ENCODE measurements at places on chromosomes 11 and 22.
A peak's percentile ranks its signal among the peaks of the same experiment; 100 is the strongest.

GRCh38 chr11:24297461-24297860 lies 199.4 kb upstream of the LUZP2 start:
- DNase-seq = no peak

DNA sequence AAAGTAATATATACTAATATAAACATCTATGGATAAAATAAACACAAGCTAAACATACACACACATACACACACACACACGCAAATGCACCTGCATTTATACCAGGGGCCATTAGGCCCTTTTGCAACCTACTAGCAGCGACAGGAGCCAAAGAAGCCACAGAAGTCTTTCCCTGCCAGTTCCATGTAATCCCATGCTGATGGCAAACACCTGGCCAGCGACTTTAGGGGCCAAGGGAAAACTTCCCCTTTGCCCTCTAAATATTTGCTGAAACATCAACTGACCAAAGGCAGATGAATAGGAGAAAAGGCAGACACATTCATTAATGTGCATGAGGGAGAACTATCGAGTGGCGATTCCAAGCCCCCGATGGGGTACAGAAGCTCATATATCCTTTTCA lies 14.8 kb upstream of the P2RY2 start:
- DNase-seq = no peak

- DNase-seq = peak; percentile 1
Measured at GRCh38 chr11:40877256-40877655, 582.2 kb downstream of the LRRC4C start.

- DNase-seq = peak; percentile 56
Measured at GRCh38 chr11:32580967-32581366, 2.7 kb upstream of the EIF3M start.

- no peak for DNase-seq
Measured at GRCh38 chr11:41267451-41267850, 192.0 kb downstream of the LRRC4C start.

- peak; percentile 90 for DNase-seq
Measured at GRCh38 chr11:110069158-110069737, 23.9 kb upstream of the ZC3H12C start.

DNA sequence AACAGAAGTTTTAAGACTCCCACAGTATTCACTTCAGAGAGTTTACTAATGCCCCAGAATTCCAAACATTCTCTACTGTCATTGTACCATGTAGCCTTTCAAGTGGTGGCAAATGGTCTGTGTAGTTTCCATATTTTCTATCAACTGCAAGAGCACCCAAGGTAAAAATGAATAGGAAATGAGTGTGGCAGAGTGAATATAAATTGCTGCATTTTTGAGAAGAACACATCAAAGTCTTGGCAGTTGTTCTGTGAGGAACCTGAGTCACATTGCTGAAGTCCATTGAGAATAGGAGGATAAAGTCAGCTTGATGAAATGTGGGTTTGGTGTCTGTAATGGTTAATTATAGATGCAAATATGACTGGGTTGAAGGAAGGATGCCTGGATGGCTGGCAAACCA lies 193.6 kb downstream of the AASDHPPT start:
- no peak for DNase-seq

GRCh38 chr22:36936362-36937116 lies 23.1 kb downstream of the CSF2RB start:
- no peak for DNase-seq

GRCh38 chr11:44986315-44986714 lies 35.6 kb upstream of the TP53I11 start:
- no peak for DNase-seq

DNA sequence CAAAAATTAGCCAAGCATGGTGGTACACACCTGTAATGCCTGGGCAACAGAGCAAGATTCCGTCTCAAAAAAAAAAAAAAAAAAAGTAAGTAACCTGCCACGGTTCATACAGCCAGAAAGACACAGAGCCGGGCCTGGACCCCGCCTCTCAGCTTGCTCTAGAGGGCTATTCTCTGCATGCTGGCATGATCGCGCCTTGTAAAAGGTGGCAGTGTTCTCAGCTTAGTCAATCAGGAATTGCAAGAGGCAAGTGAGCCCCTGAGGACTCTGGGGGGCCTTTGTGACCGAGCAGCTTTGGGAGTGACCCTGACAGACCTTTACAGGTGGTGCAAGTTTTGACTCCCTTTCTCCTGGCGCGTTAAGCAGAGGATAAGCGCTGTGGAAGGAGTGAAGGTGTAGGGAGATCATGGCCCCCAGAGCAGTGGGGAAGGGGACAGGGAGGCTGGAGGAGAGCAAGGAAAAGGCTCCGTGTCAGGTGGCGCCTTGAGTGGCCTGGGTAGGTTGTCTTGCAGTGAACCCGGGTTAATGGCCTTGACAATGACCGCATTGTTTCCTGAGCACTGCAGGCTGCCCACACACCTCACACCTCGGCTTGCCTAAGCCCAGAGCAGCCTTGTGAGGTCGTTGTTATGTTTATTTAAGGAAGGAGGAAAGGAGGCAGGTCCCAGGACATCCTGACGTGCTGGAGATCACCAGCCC lies 48.9 kb downstream of the CDPF1 start:
- DNase-seq = no peak

- DNase-seq = no peak
Measured at GRCh38 chr22:42683578-42684283, 34.5 kb upstream of the CYB5R3 start.

DNA sequence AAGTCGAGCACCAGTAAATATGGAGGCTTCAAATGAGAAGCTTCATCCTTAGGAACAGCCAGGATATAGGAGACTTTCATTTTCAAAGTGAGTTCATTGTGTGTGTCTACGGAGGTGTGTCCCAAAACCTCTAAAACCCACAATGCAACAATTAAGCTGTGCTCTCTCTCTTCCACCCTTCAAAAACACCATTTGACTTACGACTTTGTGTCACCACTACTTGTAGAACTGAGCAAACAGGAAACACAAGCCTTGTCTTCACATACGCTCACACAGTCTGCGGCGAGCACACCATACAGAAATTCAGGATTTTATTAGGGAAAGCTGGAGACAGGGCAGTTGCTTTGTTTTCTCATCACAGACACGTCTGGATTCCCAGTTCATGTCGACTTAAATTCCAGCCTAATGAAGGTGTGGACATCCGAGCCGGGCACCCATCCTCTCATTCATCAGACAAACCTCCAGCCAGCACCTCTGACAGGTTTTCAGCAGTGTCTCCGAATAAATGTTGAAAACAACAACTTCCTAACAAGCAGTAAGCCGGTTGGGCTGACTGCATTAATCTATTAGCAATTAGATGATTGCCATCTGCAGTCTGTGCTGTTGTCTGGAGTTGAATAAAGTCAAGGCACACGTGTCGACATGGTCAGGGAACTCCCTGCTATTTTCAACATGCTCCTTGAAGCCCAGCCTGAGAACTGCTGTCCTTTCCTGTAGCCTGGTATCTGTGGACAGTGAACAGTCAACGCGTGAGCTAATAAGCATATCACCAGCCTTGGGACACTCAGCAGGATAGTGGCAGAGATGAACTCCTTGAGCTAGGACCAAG lies 1411.1 kb downstream of the BRD1 start:
- no peak for DNase-seq

DNA sequence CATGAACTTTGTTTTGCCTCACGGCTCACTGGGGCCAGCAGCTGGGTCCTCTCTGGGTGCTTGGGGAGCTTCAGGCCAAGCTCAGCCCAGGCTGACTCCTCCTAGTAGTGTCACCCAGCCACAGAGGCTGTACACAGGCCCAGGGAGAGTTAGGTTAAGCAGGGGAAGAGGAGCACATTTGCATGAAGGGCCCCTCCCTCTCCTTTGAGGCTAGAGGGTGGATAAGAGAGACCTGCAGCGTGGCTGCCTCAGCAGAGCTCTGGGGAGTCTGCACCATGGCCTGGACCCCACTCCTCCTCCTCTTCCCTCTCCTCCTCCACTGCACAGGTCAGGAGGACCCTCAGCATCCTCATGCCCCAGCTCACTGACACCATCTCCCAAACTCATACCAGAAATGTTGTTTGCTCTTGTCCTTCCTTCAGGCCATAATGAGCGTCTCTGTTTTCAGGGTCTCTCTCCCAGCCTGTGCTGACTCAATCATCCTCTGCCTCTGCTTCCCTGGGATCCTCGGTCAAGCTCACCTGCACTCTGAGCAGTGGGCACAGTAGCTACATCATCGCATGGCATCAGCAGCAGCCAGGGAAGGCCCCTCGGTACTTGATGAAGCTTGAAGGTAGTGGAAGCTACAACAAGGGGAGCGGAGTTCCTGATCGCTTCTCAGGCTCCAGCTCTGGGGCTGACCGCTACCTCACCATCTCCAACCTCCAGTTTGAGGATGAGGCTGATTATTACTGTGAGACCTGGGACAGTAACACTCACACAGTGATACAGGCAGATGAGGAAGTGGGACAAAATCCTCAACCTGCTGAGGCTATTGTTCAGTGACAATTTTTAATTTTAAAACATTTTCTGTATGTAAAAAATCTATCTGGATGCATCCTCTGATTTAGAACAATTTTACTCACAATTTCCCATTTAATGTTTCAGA lies 82.4 kb upstream of the VPREB1 start:
- DNase-seq = no peak

DNA sequence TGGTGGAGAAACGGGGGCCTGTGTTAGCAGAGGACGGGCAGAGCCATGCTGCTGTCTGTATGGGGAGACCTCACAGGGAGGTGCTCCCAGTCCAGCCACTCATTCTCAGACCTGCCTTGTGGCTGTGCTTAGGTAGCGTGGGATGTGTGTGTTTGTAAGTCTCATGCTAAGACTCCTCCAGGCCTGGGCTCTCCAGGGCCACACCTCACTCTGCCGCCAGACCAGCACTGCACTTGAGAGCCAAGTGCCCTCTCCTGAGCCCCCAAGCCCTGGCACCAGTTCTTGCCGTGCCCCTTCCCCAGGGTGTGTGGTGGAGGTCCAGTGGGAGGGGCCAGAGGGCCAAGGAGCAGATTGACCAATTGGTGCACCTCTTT lies 108.8 kb downstream of the BCR start:
- no peak for DNase-seq

GRCh38 chr11:16352707-16353106 lies 3.6 kb downstream of the SOX6 start:
- no peak for DNase-seq

DNA sequence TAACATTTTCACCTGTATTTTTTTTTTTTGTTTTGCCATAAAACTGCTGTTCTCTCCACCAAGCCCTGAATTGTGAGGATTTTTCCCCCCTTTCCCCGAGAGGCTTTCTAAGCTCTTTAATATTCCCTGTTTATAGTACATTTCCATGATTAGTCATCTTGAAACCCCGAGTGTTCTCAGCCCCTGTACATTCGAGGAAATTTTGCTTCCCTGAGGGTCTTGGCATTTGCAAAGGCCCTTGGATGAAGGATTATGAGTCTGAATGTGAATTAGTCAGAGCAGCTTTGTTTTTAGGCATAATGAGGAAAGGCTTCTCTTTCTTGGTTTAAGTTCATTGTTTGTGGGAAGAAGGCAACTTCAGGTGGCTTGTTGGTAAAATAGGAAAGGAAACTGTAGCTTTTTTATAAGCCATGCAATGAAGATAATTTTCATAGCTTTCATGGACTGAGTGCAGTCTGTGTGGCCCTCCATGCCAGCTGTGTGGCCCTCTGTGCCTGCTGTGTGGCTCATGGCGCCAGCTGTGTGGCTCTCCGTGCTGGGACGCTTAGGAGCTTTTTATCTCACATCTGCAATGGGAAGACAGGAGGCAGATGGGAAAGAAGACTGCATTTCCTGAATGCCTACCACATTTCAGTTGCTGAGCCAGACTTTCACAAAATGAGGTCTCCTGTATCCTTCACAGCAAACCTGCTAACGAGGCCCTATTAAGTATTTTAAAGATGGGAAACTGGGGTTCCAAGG lies 129.0 kb downstream of the TEAD1 start:
- DNase-seq = peak; percentile 66

- no peak for DNase-seq
Measured at GRCh38 chr11:20310596-20311394, 52.7 kb upstream of the HTATIP2 start.

- no peak for DNase-seq
Measured at GRCh38 chr11:41005986-41006385, 453.5 kb downstream of the LRRC4C start.

DNA sequence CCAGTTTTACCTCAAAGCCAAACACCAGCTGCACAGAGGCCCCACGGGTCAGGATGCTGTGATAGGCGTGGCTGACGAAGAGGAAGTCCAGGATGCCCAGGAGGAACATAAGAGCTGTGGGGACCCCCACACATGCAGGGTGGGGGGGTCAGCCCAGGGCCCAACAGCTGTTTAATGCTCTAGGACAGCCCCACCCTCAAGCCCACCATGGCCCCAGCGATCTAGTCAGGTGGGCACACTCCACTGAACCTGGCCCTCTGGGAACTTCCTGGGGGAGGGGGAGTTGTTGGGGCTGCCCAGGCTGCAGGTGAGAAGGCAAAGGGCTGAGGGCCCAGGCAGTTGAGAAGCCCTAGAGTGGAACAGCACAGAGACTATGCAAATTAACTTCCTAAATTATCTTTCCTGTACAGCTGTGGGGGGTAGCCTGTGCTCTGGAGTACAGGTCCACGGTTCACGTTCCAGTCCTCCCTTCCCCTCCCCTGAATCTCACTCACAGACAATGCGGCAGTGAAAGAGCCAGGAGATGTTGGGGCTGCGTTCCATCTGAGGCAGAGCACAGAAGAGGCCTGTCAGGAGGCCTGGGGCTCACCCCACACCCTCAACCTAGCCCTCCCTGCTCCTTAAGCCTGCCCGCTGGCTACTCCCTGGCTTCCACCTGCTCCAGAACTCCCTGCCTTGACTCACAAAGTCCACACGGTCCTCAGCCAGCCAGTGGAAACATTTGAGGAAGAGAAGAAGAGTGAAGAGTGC lies 1.9 kb downstream of the SYVN1 start:
- no peak for DNase-seq

DNA sequence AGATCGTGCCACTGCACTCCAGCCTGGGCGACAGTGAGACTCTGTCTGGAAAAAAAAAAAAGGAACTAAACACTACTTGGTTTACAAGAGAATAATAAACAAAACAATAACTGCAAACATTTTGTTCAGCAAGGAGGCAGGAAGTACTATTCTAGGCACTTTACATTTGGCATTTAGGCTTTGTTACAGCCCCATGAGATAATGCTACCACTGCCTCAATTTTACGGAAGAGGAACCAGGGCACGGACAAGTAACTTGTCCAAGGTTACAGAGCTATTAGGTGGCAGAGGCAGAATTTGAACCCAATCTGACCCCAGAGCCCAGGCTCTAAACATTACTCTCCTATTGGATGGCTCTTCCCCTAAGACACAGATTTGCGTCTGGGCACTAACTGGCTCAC lies 108.7 kb upstream of the AKIP1 start:
- DNase-seq = no peak

- no peak for DNase-seq
Measured at GRCh38 chr11:120124355-120124754, 13.6 kb downstream of the TRIM29 start.

DNA sequence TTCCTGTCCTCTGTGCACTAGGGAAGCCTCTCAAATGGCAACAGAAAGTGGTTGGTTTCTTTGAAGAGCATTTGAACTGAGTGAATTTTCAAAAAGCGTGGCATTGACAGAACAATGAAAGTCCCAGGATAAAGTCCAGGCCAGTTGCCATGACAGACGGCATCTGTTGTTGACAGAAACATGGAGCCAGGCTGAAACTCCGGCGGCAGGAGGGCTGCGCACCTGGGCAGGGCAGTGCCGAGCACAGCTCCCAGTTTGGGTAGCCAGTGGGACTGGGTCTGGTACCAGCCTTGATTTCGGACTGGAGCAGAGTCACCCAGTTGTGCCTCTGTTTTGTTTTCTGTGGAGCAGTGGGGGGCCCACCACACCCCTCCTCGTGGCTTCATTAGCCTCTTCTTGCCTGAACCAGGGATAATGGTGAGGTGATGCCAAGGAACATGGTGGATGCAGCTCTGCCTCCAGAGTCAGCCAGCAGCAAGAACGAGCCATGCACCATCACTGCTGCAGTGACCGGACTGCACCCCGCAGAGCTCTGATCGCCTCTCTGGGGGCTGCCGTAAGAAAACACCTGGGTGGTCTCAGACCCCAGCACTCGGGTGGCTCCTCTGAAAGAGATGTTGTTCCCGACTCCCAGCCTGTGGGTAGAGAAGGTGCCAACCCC lies 9.8 kb upstream of the SEPTIN5 start:
- no peak for DNase-seq
